IPS DF 19.7 (cell line): ENCODE measurements at places on chromosomes 1 and 21.

- no peak for DNase-seq
These were observed 58.6 kb upstream of the USP25 start for GRCh38 chr21:15671188-15671587.

DNA sequence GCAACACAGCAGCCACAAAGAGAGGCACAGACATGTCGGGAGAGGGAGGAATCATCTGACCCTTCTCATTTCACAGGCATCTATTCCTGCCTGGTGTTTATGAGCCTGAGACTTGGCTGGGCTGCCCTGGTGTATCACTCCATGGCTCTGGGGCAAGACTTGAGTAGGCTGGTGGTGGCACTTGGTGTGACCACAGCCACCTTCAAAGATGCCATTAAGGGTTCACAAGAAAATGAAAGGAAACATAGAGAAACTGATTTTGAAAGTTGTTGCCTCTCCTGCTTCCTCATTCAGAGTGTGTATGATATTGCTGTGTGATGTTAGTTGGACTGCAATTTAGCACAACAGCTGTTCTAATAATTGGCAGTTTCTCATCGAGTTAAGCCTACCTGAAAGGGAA is 298.8 kb downstream of the FAM72C start:
- no peak for DNase-seq

DNA sequence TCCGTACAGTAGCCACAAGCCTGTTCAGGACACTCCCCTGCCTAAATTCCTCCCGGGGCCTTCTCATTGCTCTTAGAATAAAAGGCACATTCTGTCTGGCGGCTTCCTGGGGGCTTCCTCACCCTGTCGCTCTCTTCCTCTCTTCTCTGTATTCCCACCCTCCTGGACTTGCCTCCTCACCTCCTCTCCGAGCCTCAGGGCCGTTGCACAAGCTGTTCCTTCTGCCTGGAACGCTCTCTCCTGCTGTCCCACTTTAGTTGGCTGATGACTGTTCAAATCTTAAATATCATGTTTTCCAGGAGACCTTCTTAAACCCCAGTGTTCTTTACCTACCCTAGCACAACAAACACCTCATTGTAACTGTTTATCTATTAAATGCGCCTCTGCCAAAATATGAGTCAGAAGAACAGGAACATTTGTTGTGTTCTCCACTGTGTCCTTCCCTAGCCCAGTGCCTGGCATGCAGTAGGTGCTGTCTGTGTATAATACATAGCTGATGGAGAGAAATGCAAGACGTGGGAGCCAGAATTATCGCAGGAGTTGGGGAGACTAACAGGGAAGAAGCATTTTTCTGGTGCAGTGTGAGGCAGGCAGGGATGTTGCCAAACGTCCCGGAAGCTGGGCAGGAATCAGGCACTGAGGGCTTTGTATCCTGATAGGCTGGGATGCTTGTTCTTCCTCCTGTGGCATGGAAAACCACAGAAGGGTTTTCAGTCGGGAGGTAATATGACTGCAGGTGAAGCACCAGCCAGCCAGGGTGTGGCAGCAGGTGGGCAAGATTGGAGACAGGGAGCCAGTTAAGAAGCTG is 24.1 kb upstream of the THRAP3 start:
- DNase-seq = no peak

DNA sequence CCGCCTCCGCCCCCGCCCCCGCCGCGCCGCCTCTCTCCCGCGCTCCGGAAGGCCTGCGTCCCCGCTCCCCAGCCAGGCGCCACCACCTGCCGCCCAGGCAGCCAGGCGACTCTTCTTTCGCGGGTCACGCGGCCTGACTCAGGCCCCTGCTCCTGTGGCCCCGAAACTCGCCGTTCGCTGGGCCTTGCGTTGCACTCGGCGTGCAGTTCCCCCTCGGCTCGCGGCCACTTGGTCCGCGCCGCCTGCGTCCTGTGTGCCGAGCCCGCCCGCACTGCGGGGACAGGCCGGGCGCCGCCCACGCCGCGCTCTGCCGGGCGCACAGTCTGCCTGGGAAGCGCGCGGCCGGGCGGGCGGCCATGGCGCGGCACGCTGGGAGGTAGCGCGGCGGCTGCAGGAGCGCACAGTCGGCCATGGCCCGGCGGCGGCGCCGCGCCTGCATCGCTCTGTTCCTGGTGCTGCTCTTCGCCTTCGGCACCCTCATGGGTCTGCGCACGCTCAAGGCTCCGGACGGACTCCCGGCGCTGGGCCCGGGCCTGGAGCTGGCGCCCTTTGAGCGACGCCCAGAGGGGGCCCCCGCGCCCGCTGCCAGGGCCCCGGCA is at the start of gene MANEAL:
Gene MANEAL (plus strand): TSS at position 75 of the 599 bp plus-strand sequence. CDS start 336 bp downstream, at position 411.
- DNase-seq = no peak

DNA sequence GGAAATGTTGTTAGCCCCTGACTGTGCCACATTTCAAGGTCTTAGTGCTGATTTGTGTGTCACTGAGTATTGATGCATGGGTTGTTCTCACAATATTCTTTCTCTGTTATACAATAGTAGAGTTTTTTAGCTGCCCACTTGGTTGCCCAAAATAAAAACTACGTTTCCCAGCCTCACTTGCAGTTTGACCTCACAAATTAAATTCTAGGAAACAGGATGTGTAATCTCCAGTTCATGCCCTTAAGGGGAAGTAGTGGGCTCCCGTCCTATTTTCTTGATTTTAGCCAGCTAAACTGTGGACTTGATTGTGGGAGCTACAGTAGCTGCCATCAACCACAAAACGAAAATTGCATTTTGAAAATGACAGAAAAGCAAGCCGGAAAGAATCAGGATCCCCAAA is 27.3 kb upstream of the LAMC1 start:
- DNase-seq = no peak

DNA sequence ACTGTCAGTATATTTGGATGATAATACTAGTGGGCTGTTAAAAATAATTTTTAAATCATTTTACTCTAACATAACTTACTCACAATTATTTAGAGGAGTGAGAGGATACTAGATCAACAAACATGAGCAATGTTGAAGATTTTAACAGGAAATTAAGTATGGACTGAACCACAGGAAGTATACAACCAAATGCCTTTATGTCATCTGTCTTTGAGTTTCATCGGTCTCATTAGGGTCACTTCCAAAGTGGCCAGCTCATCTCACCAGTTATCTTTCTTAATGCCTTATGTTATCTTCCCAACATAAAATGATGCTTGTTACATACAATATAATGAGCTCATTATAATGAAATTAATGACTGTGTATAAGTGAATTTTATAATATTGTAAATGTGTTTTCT is 1.5 kb upstream of the RGS1 start:
- no peak for DNase-seq

DNA sequence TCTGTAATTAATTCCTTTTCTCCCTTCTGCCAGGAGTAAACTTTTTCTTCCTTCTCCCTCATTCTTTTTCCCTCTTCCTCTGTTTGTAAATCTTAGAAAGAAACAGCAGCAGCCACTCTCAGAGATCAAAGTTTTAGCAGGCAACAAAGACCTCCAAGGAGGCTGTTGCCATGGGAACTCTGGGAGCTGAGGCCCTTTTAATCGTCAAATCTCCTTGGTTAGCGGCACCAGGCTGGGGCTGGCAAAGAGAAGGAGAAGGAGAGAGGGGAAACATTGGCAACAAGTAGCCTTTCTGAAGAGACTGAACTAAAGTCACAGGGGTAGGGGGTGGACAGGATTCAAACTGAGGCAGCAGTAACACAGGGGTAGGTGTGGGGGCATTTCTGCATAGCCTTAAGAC is 25.2 kb downstream of the ILDR2 start:
- peak; percentile 30 for DNase-seq

DNA sequence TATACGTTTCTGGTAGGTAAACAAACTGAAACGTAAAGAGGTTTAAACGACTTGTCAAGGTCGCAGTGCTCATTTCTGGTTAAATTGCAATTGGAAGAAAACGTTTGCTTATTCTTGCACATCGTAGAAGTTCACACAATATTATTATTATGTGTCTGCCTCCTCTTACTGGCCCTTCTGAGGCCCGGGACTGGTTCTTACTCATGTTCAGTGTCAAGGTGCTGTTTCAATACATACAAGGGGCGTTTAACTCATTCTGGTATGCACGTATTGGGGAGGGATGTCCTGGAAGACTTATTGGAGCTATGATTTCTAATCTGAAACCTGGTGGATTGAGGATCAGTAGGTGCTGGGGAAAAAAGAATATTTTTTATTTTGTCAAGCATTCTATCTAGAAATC is 932 bp downstream of the RPF1 start:
- DNase-seq = no peak

- DNase-seq = no peak
These were observed 20.9 kb downstream of the PTPRU start for GRCh38 chr1:29256979-29257804.

GRCh38 chr1:5845376-5845775 is 146.8 kb downstream of the NPHP4 start:
- no peak for DNase-seq

DNA sequence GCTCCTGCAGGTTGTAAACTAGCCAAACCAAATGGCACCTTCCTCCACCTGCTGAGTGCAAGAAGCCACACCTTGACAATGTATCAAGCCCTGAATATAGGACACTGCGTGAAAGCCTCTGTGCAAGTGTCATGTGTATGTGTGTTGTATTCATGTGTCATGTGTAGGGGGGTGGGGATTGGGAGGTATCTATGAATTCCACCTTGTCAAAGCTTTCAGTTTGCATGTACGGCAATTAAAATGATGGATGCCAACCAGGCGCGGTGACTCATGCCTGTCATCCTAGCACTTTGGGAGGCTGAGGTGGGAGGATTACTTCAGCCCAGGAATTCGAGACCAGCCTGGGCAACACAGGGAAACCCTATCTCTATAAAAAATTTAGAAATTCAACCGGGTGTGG is 19.8 kb downstream of the CD34 start:
- no peak for DNase-seq

- no peak for DNase-seq
These were observed 19.5 kb downstream of the SLC1A7 start for GRCh38 chr1:53122961-53123413.

DNA sequence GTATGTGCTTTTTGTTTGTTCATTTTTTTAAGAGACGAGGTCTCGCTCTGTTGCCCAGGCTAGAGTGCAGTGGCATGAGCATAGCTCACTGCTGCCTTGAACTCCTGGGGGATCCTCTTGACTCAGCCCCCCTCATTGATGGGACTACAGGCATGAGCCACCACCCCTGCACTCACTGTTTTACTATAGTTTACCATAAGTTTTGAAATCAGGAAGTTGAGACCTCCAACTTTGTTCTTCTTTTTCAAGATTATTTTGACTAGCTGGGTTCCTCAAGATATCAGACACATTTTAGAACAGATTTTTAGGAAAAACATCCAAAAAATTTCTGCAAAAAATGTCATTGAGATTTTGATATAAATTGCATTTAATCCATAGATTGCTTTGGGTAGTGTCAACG is 120.4 kb upstream of the FGGY start:
- DNase-seq = no peak

DNA sequence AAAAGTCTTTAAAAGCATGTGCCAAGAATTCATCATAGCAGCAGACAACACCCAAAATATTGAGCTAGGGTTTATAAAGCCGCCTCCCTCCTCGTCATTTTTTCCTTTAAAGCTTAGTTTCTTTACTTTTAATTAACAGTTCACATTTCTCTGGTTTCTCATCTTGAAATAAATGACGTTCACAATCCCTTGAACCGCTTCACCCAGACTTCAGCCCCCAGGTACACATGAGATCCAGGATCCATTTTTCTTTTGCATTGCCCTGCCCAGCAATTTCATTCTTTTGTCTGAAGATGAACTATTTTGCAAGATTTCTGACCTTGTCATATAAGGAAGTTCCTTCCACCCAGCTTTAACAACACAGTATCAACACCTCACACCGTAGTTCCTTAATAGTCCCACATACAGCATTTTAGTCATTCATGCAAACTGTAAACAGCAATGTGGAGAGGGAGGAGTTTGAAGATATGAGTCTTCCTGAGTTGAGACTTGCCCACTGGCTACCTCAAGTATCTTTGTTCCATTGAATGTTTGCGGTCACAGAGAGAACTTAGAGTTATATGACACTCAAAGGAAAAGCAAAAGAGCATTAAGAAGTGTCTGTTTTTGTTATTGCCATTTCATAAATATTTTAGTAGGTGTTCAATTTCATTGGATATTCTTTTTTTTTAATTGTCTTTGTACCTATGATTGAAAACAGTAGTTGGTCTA is 35.3 kb upstream of the CACYBP start:
- no peak for DNase-seq

DNA sequence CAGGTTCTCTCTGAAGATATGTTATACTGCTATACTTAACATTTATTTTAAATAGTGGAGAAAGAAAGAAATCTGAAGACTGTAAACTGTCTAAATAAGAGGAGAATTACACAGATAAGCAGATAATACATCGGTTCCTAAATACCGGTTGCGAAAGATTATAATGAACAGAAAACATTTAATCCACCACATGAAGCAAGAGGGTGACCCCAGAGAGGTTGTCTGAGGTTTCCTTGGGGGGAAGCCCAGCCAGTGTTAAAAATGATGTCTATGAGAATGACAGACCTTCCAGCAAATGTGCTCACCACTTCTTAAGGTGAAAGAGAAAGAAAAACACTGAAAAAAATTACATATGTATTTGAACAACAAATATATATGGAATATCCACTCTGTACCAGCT is 356.4 kb upstream of the KAZN start:
- no peak for DNase-seq
